Activated T-cell treated with anti-CD3 and anti-CD28 coated beads, Interleukin-2, amount 50 U/mL, for 1 hour (primary cell): ENCODE measurements at places on chromosomes 4 and X.

GRCh38 chrX:11632732-11633131 lies 33.0 kb downstream of the ARHGAP6 start:
- no peak for DNase-seq

DNA sequence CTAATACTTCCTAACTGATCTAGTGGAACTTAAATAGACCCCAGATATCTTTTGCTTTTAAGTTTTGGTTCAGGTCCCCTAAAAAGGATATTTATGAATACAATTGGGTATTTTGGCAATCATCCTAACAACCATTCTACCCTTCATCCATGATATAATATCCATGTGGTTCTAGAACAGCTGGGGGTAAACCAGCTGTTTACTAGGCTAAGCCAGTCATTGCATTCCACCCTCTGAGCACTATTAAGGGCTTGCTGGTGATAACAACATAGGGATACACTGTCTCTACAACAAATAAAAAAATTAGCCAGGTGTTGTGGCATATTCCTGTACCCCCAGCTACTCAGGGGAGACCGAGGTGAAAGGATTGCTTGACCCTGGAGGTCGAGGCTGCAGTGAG lies 54.8 kb upstream of the MAPK10 start:
- no peak for DNase-seq

GRCh38 chr4:18954538-18954937 lies 933.0 kb upstream of the LCORL start:
- no peak for DNase-seq

GRCh38 chr4:39346856-39347519 lies 19.2 kb downstream of the RFC1 start:
- DNase-seq: no peak

DNA sequence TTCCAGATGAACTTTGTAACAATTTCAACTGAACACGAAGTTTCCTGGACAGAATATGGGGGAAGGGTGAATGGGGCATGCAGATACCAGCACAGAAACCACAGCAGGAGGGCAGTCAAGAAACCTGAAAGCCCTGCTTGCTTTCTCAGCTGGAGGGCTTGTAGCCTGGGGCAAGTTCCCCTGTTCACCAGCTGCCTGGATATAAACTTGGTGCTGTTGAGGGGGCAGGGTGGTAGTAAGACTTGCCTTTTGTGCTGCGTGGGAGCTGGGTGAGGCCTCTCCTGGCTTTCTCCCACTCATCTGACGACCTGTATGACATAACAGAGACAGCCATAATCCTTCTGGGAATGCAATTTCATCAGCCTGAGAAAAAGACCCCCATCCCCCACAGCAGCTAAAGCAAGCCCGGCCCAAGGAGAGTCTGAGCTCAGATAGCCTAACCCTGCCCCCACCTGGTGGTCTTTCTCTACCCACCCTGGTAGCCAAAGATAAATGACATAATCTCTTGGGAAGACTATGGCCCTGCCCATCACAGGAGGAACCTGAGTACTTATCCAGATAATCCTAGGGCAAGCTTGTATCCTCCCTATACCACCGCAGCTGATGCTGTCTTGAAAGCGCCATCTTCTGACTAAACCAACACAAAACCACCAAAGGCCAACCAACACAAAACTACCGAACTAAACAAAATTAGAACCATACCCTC lies 234.3 kb downstream of the LAS1L start:
- DNase-seq: no peak

GRCh38 chr4:144450526-144450925 lies 195.4 kb upstream of the HHIP start:
- no peak for DNase-seq

- no peak for DNase-seq
Observed at GRCh38 chr4:105683038-105683437, 25.5 kb downstream of the INTS12 start.
